Fibroblast of the conjunctiva (primary cell): ENCODE measurements at places on chromosomes 2 and 18.

DNA sequence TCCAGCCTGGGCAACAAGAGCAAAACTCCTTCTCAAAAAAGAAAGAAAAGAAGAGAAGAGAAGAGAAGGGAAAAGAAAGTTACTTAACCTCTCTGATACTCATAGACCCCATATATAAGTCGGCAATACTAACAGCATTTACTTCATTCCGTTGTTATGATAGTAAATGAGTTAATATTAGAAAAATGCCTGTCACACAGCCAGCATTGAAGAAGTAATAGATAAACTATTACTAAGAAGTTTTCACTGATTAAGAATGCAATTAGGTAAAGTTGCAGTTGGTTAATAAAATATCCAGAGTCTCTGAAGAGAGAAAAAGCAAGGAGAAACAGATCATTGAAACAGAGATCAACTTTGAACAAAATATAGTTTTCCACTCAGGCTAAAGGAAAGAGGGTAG lies 161.3 kb upstream of the UBE2E3 start:
- DNase-seq, result no peak

DNA sequence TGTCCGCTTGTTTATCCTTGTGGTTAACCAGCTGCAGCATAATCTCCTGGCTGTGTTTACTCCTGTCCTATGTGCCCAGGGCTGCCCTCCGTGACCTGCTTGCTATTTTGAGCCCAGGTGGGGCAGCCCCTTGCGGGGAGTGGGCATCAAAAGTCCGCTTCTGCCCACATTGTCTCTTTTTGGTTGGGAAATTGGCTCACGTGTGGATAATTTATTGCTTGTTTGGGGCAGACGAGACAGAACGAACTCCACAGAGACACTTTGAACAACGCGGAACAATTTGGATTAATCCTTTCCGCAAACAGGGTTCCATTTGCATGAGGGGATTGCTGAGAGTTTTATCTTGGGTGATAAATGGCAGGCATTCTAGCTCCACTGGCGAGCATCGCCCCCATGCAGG lies 8.1 kb upstream of the CXCR4 start:
- no peak for DNase-seq

DNA sequence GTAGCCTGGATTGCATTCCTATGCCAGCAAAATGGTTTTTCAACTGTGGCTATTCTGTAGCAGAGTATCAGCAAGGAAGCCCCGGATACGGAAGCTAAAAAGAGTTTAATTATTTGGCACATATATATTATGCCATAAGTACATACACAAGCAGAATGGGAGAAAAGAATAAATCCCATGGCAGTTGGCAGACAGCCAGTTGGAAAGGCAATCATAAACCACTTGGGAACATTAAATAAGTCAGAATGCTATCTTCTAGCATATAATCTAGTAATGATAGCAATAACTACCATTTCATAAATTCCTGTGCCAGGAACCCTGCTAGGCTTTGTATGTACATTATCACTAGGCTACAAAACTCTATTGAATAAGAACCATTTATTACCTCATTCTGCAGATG lies 26.0 kb downstream of the GALNT5 start:
- no peak for DNase-seq

GRCh38 chr2:82000606-82001005 lies 1696.1 kb upstream of the LRRTM1 start:
- DNase-seq, result no peak

- peak; percentile 28 for DNase-seq
These were observed 72.6 kb downstream of the TPGS2 start for GRCh38 chr18:36756242-36756641.

DNA sequence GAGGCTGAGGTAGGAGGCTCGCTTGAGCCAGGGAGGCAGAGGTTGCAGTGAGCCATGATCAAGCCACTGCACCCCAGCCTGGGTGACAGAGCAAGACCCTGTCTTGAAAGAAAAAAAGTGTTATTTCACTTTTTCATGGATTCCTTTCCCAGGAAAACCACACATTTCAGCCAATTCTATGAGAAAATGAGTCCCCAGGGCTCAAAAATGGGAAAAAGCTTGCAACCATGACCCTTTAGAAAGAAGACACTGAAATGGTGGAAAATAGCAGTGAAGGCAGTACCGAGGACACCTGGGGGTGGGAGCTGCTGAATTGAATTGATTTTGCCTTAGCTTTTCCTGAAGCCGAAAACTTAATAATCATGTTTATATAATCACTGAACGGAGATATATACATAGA lies 284.2 kb upstream of the HDAC4 start:
- no peak for DNase-seq

GRCh38 chr18:74516271-74517235 lies 17.7 kb upstream of the CNDP1 start:
- no peak for DNase-seq

DNA sequence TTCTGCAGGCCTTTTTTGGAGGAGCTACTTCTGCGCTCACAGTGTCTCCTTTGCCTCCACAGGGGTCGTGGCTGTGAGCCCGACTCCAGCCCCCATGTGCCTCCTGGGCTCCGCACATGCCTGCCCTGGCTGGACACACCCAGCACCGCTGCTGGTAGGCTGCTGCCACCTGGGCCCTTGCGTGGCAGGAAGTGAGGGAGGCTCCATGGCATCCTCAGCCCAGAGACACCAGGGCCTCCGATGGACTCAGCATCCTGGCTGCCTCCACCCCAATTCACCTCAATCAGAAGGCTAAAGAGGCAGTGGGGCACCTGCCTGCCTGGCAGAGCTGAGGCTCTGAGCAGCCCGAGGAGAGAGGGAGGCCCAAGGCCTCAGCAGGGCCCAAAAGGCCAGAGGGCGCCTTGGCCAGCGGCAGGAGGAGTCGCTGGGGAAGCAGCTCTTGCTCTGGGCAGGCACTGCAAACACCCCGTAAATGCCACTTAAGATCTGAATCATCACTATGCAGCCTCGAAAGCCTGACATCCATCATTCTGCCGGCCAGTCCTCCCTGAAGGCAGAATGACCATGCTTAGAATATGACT lies 68.3 kb upstream of the OTOS start:
- no peak for DNase-seq
